NB4 (cell line): ENCODE measurements at places on chromosomes 5 and 9.

DNA sequence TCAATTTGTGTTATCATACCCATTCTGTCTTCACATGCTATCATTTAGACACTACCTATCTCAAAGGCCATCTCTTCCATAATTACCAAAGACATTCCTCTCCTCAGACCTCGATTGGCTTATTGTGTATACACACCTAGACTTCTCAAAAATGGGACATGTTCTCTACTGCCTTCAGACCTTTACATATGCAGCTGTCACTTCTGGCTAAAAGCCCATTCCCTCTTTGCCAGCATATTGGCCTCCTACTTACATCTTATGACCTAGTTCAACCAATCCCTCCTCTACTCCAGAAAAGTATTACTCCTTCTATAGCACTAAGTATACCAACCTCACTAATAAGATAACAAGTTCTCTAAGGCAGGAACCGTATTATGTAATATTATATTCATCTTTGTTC lies 84.4 kb downstream of the RAPGEF6 start:
- DNase-seq: no peak

DNA sequence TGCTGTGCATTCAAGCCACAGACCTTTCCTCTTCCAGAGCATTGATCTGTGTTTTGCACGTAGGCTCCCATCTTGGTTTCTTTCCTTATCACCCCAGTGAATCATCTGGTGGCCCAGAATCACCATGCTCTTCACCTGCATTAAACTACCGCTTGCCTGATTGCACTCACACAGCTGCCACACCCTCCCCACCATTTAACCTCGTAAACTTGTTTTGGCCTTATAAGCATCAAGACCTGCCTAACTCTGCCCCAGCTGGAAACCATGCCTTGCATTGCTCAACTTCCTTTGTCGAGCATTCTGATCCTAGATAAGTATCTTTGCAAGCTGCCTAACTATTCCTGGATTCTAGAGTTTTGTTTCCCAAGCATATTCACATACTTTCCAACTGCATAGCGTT lies 369.6 kb upstream of the SEMA6A start:
- DNase-seq: peak; percentile 36

DNA sequence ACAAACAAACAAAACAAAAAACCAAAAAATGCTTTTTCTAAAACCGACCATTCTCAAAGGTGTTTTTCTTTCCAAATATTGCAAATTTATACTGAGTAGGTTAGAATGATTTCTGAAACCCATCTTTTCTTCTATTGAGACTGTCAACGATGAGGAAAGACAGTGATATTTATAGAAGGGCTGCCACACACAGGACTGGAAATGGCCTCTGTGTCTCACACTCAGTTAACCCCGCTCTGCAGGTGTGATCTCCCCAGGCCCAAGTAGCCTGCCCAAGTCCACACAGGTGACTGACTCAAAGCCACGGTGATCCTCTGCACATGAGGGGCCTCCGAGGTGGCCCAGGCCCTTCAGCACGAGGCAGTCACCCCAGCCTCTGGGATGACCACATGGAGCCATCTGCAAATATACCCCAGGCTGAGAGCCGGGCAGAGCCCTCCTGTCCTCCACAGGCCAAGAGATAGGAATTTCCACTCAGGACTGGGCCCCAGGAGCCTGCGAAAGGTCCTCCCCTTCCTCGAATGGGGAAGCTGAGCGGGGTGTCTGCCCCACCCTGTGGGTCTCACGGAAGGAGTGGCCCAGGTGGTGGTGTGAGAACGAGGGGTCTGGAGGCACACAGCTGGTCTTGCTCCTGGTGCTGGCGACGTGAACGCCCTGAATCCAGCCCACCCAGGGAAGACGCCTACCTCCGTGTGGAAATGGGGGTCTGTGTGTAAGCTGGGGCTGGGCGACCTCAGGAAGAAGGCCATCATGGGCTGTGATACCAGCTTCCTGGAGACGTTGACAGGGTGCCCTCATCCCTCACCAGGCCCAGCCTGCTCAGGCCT lies 53.0 kb upstream of the PHYKPL start:
- DNase-seq: no peak

- no peak for DNase-seq
Measured at GRCh38 chr9:84893419-84894128, 224.0 kb downstream of the NTRK2 start.

- peak; percentile 44 for DNase-seq
Measured at GRCh38 chr5:181235323-181235688, 8.4 kb downstream of the RACK1 start.

- no peak for DNase-seq
Measured at GRCh38 chr5:38376404-38376803, 118.0 kb downstream of the EGFLAM start.

GRCh38 chr9:111294691-111295451 lies 35.2 kb downstream of the OR2K2 start:
- DNase-seq: no peak

DNA sequence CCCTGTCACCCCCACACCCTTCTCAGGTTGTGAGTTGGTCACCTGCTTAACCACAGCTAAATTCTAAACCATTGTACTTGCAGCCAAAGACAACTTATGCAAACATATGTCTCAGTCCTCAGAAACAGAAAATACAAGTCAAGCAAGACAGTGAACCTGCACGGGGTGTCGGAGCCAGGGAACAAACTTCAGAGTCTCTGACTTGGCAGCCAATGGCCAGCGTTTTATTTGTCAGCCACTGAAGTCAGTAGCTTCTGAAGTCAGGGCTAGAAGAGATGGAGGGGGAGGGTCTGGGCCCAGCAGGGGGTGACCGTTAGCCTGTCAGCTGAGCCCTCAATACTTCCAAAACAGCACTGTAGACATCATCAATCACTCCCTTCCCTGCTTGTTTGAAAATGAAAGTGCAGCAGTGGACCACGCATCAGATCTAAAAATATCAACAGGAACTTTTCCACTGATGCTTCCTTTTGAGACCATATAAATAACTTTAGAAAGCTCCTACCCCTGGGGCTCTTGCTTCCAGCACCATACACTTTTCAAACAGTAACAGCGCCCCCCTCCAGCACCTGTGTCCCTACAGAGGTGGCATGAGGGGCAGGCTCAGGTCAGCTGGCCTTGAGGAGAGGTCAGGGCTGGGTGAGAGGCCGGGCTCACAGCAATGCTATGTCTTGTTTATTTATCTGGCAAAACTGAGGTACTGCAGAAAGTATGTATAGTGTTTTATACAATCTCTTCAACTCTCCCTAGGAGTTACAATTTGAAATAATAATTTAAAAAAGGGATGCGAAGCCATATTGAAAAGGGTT lies 142.5 kb downstream of the ACER2 start:
- DNase-seq: no peak

GRCh38 chr5:159018855-159019254 lies 80.9 kb downstream of the EBF1 start:
- no peak for DNase-seq

GRCh38 chr5:32311404-32312196 lies 1.1 kb downstream of the MTMR12 start:
- DNase-seq: peak; percentile 35

DNA sequence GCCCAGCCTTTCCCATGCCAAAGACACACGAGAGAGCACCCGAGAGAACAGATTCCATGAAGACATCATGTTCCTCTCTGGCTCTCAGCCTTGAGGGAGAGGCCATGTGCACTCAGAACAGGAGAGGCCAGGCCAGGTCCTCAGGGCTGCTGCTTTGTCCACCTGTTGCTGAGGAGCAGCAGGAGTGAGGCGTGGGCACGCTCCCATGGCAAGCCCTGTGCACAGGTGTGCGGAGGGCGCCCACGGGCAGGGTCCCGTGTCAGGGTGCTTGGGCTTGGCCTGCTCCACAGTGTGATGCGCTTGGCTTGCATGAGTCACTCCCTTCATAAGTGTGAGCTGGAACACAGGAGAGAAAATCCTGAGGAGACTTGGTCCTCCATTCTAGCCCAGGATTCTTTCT lies 27.4 kb downstream of the ZNF354A start:
- DNase-seq: no peak

DNA sequence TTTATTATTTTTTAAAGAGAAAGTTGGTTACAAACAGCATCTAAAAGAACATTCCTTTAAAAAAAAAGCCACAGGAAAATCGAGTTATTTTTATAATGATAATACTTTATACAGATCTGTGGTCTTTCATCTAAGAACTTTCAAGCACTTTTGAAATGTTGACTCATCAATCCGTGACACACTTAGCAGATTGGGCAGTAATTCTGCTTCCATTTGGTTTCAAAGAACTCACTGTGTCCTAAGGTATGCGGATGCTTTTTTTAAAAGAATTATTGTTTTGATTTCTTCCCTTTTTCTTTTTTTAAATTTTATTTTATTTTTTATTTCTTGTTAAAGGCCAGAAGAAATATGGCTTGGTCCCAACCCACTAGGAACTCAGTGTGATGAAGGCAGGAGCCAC lies 147.8 kb downstream of the AOPEP start:
- DNase-seq: no peak

GRCh38 chr5:150397146-150397781 lies 15.4 kb downstream of the CD74 start:
- DNase-seq: no peak

DNA sequence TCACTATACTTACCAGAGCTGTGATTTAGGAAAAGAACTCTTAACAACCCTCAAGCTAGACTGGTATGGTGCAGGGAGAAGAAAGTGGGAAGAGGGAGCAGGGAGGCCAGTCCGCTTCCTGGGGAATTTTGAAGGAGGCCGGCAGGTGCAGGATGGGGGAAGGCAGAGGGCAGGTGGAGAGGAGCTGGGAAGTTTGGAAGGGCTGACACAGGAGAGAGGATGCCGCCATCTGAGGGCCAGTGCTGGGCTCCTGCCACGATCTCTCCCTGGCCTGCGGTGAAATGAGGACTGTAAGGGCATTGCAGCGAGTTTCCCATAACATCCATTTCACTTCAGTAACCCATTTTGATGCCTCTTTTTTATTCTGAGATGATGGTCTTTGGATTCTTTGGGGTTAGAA lies 8.9 kb downstream of the DAB2IP start:
- DNase-seq: no peak

DNA sequence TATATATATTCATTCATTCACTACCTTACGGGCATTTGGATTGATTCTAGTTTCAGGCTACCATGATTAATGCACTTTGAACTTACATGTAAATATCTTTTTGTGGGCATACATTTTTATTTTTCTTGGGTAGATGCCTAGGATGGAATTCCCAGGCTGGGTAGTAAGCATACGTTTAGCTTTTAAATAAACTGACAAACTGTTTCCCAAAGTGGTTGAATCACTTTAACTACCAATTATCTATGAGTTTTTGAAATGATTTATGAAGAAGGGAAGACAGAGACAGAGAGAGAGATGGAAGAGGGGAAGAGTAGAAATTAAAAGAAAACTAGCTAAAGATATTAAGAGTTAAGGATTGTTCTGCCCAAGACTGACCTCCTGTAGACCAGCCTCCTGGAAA lies 612.6 kb downstream of the PSAT1 start:
- no peak for DNase-seq
